ENCODE measurements at places on chromosomes 5 and 9.

GRCh38 chr5:77912721-77913120, 136.6 kb upstream of the TBCA start:
- DNase-seq: no peak

GRCh38 chr9:77569335-77569734, 78.8 kb downstream of the GNA14 start:
- no peak for DNase-seq

- DNase-seq: no peak
Measured at GRCh38 chr5:129906177-129906887, 2.1 kb downstream of the CHSY3 start.

DNA sequence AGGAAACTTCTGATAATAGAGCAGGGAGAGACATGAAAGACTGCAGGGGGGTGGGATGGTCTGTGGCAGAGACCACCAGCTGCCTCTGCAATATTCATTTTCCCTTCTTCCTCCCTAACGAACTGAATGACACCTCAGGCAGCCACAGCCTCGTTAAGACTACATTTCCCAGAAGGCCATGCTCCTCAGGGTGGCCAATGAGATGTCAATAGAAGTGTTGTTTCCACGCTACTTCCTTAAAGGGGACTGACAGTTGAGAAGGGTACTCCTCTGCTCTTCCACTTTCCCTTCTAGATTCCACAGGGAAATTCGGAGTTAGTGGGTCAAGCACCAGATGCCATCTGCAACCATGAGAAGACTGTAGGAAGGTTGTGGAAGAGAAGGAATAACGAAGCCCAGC, 52.0 kb upstream of the DAPK1 start:
- no peak for DNase-seq

- DNase-seq: peak; percentile 56
Measured at GRCh38 chr9:76200745-76201144, 193.5 kb downstream of the RFK start.

- DNase-seq: no peak
Measured at GRCh38 chr5:95938766-95939165, 22.9 kb downstream of the ELL2 start.

DNA sequence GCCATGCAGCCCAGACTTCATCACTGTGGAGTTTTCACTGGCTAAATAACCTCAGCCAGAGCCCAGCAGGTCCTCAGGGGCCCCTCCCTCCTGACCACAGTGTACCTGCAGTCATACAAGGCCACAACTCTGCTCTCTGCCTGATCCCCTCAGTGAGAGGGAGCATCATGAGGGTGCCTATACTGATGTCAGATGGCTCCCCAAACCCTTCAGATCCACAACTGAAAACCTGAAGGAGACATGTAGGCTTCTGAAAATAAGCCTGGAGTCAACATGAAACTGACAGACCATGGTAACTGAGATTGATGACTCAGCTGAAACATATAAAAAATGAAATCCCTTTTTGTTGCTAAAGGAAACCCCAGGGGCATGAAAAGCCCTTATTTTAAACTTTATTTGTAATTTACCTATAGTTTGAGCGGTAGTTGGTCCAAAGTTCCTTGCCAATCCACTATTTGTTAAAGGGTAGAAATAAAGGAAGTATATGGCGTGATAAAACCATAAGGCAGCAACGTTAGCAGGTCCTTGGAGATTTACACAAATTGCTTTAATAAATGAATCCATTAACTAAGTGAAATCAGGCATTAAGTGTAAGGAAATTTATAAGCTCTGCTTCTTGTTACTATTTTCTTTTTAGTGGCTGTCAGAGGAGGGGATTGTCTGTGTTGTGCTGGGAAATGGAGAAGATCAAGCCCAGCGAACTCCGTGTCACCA, 68.3 kb downstream of the FGF1 start:
- no peak for DNase-seq

DNA sequence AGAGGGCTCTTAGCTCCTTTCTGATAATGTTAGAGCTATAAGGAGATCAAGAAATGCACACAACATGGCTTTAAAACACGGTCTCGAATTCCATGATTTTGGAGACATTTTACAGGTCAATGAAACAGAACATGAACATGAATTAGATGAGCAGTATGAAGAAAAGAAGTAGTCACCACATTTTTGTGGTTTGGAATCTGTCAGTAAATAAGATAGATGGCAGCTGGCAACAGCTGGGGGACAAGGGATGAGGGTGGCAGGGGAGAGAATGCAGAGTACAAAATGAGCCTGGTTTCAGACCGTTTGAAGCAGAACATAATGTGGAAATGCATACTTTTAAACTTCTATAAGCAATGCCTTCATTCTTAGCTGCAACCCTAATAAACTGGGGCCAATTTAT, 107.1 kb downstream of the OXCT1 start:
- DNase-seq: no peak

- DNase-seq: no peak
Measured at GRCh38 chr5:137340881-137341280, 158.2 kb downstream of the SPOCK1 start.

- no peak for DNase-seq
Measured at GRCh38 chr9:8429768-8430167, 630.2 kb upstream of the DMAC1 start.

- no peak for DNase-seq
Measured at GRCh38 chr5:140587495-140587894, 22.9 kb downstream of the SLC35A4 start.

GRCh38 chr9:138047469-138048040, 170.0 kb downstream of the CACNA1B start:
- no peak for DNase-seq

- no peak for DNase-seq
Measured at GRCh38 chr9:97487107-97487506, 14.4 kb upstream of the TMOD1 start.

DNA sequence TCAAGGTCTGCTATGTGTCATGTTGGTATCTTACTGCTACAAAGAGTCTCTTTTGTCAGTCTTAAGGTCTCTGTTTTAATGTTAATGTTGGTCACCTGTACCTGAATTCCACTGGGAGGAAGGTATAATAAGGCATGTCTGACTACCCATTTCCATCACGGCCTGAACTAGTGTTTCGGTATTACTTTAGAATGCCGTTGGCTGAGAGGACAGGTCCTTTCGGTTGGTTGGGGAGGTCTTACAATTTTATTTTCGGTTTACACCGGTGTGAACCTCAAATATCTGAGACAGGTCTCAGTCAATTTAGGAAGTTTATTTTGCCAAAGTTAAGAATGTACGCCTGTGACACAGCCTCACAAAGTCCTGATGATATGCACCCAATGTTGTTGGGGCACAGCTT, 154.9 kb upstream of the ABCA1 start:
- no peak for DNase-seq

- DNase-seq: no peak
Measured at GRCh38 chr5:6732634-6733410, 19.6 kb downstream of the TENT4A start.

DNA sequence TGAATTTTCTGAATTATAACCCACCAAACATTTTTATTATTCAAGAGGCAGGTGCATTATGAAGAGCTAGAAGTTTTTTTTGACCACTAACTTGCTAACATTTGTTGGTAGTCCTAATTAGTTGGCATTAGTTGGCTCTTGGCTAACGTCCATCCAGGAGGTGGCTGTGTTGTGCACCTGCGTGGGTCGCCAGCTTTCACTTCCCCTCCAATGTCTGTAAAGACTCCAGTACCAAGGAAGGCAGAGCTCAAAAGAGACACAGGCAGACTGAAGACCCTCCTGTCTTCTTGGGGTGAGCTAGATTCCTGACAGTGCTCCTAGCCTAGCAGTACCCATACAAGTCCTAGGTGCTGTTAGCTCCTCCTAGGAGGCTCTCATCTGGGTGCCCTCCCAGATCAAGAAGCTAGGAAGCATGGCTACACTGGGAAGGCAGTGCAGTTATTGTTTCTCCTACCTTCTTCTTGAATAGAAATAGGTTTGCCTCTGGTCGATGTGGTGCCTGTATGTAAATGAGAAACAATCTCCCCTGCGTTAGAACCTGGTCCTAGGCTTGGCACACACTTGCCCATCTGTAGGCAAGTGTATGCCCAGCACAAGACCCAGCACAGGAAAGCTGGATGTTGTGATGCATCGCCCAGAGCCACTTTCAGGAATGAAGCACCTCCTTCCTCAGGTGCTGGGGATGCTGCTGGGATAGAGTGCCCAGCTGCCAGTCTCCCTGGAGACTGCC, 190.9 kb downstream of the ICE1 start:
- no peak for DNase-seq

- no peak for DNase-seq
Measured at GRCh38 chr9:98191181-98191608, 1.2 kb downstream of the CORO2A start.

- DNase-seq: no peak
Measured at GRCh38 chr5:111353035-111353434, 128.9 kb downstream of the CAMK4 start.

- DNase-seq: no peak
Measured at GRCh38 chr5:43997647-43998272, 391.5 kb downstream of the FGF10 start.

GRCh38 chr9:133285252-133285775, 10.3 kb upstream of the ABO start:
- no peak for DNase-seq

- DNase-seq: no peak
Measured at GRCh38 chr9:135123773-135124134, 36.3 kb downstream of the OLFM1 start.

GRCh38 chr5:74507370-74508005, 133.0 kb downstream of the ENC1 start:
- no peak for DNase-seq

GRCh38 chr5:149338364-149338763, 6.9 kb upstream of the GRPEL2 start:
- no peak for DNase-seq

DNA sequence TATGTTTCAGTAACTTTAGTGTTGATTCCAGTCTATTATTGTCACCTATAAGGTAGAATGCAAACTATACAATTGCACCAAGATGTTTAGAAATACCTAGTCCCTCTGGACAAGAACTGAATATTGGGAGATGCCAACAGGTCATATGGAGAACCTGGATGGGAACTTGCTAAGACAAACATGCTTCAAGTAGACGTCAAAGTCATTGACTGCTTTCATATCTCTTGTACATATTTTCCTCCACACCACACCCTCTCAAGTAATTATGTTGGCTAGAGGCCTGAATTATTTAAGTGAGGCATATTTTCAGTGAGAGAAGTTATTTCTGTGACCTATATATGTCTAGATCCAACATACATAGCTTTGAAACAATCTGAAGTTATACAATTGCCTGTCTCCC, 453.3 kb downstream of the ELAVL2 start:
- no peak for DNase-seq

DNA sequence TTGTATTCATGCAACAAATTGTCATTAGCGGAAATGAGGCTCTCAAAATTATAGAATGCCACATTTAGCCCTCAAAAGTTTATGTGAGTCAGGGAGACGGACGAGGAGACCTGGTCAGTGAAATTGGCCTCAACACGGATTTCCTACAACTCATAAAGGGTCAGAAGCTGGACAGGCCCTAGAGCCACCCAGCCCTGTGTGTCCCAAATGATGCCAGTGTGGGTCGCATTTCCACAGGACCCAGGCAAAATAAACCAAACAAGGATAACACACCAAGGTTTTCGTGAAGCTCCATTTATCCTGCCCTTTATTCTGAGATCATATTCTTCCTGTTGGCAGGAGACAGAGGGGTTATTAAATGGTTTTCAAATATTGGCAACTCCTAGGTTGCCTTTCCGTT, 72.0 kb upstream of the COL5A1 start:
- no peak for DNase-seq

GRCh38 chr9:76216161-76216649, 178.0 kb downstream of the RFK start:
- DNase-seq: no peak

- no peak for DNase-seq
Measured at GRCh38 chr9:74125941-74126340, 371.2 kb upstream of the RORB start.

- no peak for DNase-seq
Measured at GRCh38 chr9:3906437-3907213, 380.8 kb upstream of the RFX3 start.

DNA sequence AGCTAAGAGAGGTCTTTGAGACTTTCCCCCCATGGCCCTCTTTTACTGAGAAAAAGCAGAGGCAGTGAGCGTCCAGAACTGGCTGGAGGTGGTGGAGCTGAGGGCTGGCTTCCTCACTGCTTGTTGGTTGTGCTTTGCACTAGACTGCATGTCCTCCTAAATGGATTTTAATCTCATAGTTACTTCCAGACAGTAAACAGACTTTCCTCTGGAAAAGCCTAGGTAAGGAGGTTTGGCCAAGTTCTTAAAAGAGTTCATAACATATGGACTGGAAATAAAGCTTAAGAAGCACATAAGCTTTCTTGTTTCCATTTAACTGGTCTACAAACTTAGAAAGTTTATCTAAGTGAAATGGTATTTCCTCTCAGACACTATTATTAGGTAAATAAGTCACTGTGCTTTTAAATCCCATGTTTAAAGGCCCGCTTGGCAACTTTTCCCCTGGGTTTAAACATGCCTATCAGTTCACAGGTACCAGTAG, 2.0 kb downstream of the ASPN start:
- no peak for DNase-seq

DNA sequence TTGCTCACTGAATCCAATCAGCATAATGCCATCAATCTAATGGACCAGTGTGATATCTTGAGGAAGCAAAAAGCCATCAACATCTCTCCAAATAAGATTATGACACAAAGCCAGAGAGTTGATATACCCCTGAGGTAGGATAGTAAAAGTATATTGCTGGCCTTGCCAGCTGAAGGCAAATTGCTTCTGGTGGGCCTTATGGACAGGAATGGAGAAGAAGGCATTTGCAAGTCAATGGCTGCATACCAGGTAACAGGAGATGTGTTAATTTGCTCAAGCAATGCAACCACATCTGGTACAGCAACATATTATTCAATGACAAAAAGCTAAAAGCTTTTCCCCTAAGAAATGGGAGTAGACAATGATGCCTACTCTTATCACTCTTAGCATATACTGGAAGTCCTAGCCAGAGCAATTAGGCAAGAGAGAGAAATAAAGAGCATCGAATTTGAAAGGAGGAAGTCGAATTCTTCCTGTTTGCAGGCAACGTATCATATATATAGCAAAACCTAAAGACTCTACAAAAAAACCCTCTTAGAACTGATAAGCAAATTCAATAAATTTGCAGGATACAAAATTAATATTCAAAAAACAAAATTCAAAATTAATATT, 216.1 kb upstream of the RASA1 start:
- DNase-seq: no peak

DNA sequence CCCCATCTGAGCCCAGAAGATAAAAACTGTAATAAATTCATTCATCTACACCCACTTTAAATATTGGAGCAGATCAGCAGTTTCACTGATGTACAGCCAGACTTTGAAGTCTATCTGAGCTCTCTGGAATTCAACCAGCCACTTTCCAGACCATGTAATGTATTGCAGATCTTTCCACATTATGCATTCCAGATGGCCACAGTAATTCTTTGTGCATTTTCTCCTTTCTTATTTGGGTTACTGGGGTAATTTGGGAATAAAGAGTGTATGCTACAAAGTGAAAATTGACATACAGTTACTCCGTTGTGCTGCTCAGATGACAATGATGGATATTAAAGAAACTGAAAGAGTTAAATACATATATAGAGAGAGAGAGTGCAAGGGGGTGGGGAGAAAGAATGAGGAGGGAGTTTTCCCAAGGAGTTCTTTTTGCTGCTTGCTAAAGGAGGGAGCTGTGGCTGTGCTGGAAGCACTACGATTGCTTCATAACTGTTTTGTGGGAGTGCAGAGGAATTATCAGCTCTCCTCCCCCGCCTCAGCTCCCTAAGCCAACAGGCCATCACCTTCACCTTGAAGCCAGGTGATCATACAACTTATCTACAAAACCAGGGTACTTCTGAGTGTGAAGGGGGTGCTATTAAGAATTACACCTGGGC, 152.8 kb downstream of the GAS1 start:
- DNase-seq: no peak
